ENCODE measurements at places on chromosomes 6 and 20.

GRCh38 chr6:38703949-38704590 lies 1.1 kb upstream of the GLO1 start:
- no peak for DNase-seq

- no peak for DNase-seq
Measured at GRCh38 chr6:126107475-126108166, 121.3 kb downstream of the TRMT11 start.

DNA sequence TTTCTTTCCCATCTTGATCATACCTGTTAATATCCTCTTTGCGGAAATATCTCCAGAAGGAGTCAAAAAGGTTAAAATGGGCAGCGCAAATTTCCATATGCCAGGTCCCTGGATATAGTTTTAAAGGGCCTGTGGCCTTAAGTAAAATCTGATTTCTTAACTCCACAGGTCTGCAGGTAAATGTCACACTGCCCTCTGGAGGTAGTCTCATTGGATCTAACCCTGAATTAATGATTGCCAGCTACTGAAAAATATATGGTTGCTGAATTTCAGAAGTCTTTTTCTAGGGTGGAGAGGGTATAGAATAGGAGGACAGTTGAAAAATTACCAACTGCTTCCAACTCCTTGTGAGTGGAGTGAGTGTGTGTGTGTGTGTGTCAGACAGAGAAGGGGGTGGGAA lies 8.5 kb downstream of the MOXD1 start:
- DNase-seq = no peak

DNA sequence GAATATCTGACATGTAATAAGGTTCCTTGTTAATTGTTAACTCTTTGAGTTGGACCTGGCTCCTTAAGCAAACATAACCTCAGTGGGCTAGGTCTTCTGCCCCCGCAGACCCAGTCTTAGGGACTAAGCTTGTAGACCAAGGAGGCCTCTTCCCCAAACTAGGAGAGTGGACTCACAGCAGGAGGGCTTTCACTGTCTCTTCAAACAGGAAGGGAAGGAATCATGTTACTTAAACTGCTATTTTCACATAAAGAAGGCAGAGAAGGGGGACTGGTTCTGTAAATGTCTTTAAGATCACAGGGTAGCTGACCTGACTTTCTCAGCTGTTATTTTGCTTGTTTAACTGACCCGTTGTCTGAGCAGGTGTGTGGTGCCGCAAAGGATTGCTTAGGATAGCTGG lies 34.9 kb upstream of the PRDM1 start:
- DNase-seq = no peak

GRCh38 chr6:29395331-29395730 lies at the start of gene OR12D2:
OR12D2 (plus strand) TSS chr6:29395631; CDS start chr6:29396700, 1,069 bp downstream.
- DNase-seq = no peak

DNA sequence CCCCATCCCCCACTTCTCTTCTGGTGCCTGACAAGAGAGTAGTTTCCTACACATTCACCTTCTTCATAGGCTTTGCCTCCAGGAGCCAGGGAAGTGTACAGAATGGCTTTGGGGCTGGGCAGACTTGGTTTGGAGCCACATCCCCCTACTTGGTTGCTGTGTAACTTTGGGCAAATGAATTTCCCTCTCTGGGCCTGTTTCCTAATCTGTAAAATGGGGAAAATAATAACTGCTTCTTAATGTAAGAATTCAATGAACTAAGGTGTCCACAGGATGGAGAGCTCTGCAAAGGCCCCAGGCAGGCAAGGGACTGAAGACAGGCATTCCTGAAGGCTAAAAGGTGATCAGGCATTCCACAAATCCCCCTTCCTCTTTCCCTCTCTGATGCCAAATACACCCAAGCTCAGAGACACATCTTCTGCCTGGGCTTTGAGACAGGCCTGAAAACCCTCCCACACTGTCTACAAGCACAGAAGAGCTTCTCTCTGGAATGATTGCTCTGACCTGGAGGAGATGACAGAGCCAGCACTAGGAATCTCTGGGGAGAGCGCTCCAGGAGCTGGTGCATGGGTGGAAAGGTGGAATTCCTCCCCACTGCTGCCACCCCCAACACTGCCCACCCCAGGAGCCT lies 6.9 kb upstream of the C20orf203 start:
- DNase-seq = no peak

GRCh38 chr6:158808442-158808833 lies 10.7 kb downstream of the EZR start:
- no peak for DNase-seq

- peak; percentile 44 for DNase-seq
Measured at GRCh38 chr6:129860908-129861665, at the start of gene TMEM244. TMEM244 (minus strand) TSS chr6:129861315; CDS start chr6:129861188, 127 bp downstream.

DNA sequence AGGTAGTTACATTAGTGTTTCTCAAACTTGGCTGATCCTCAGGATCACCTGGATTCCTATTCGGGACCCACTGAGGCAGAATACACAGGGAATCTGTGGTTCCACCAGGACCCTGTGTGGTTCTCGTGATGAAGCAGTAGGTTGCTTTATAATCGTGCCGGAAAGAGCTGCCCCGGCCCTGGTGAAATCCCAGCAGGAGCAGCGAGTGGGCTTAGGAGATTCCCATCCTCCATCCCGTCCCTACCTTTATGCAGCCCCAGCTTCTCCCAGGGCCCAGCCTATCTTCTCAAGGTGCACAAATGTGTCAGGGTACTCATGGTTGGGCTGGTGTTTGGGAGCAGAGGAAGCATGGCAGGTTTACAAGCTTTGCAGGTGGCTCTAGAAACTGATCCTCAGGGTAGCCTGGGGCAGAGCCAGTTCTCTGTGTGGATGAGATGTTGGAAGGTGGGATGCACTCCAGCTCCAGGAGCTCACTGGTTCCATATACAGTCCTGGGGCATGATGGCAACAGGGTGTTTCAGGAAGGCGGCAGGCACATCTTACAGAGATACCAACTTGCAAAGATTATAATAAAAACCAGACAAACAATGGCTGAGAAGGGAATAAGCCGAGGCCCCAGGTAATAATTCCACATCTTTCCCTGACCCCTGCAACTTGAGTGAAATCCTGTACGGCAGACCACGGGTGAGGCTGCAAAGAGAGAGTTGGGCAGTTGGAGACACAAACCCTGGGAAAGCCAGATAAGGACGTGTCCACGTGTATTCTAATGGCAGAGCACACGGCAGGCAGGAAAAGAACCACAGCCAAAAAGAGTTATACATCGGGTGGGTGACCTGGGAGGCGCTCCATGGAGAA lies 5.9 kb downstream of the SLC22A1 start:
- DNase-seq = no peak

Data from CD4-positive, alpha-beta memory T cell (primary cell).